H4 (cell line): ENCODE measurements at places on chromosomes 1 and 21. TPM values are rescaled to one million over a fixed set of nuclear protein-coding genes. Genes with fewer than 3 reads are reported as not detected.

GRCh38 chr21:15713412-15713811 lies 16.4 kb upstream of the USP25 start:
- no peak for DNase-seq

DNA sequence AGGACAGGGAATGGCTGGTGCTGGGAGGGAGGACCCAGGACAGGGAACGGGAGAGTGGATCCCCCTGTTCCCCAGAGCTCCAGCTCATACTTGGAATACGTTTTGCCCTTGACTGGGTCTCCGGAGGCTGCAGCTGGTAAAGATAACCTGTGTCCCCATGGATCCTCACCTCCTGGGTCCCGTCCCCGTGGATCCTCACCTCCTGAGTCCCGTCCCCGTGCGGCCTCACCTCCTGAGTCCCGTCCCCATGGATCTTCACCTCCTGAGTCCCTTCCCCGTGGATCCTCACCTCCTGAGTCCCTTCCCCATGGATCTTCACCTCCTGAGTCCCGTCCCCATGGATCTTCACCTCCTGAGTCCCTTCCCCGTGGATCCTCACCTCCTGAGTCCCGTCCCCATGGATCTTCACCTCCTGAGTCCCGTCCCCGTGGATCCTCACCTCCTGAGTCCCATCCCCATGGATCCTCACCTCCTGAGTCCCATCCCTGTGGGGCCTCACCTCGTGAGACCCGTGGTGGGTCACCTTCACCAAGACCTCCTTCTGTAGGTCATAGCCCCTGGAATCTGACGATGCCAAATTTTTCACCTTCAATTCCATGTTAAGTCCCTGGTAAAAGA lies 61.4 kb downstream of the SCCPDH start:
- DNase-seq, result no peak

The ZNF326 gene
- 3.2 and 5.7 TPM in 2 replicates for total RNA-seq

DNA sequence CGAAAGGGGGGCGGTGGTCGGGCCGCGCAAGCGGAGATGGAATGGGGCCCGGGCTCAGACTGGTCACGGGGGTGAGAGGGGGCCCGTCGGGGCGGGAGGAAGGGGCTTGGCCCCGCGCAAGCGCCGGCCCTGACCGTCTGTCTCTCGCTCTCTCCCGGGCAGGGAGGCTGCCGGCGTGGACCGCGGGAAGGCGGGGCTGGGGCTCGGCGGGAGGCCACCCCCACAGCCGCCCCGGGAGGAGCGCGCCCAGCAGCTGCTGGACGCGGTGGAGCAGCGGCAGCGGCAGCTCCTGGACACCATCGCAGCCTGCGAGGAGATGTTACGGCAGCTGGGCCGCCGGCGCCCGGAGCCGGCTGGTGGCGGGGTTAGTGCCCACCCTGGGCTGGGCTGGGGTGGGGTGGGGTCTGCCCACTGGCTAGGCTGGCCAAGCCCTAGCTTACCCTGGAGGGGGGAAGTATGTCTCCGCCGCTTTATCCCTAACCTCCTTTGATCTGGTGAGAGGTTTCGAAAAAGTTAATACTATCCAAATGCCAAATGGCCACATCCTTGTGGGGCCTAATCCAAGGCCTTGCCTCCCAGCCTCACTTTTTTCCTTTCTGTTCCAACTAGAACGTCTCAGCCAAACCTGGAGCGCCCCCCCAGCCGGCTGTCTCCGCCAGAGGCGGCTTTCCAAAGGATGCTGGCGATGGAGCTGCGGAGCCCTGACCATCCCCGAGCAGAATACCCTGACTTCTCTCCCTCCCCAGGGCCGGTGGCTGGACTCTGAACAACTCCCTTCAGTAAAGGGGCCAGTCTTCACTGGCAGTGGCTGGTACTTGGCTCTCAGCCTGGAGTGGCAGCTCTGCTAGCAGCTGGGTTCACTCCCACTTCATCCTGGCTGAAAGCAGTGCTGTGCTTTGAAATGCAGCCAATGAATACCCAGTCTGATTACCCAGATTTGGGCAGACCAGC lies 636 bp upstream of the YRDC start:
- DNase-seq, result peak; percentile 64

- peak; percentile 21 for DNase-seq
Measured at GRCh38 chr1:24557711-24558131, 1.8 kb downstream of the NCMAP start.

The SLAMF1 gene
- total RNA-seq, result not detected in 2 replicates

GRCh38 chr1:24694380-24694843 lies 50.8 kb upstream of the CLIC4 start:
- DNase-seq, result no peak

The SNAP47 gene
- total RNA-seq, result 61.3 and 61.6 TPM in 2 replicates

The CAP1 gene
- total RNA-seq, result 315 and 362 TPM in 2 replicates
